Tibial nerve (tissue), 4 donors: ENCODE measurements at places on chromosomes 1 and 21.

- no peaks in the 10 kb centered on the region for H3K36me3 ChIP-seq
- no peak overlapping the region for H3K4me3 ChIP-seq
- H3K27me3 ChIP-seq: no peaks in the 10 kb centered on the region
- no peak for DNase-seq
These were observed 232.2 kb downstream of the KCNJ6 start for GRCh38 chr21:37684115-37684493.

- no peak overlapping the region for H3K4me3 ChIP-seq
- H3K36me3 ChIP-seq: peaks cover 68% of the 10 kb centered on the region
- no peaks in the 10 kb centered on the region for H3K4me1 ChIP-seq
- no peaks in the 10 kb centered on the region for H3K27me3 ChIP-seq
- H3K27ac ChIP-seq: no peak overlapping the region
- DNase-seq: no peak
These were observed 39.8 kb downstream of the DIP2A start for GRCh38 chr21:46498335-46499050.

- no peak for DNase-seq
- no peak overlapping the region for H3K27ac ChIP-seq
- no peaks in the 10 kb centered on the region for H3K36me3 ChIP-seq
- H3K4me3 ChIP-seq: no peak overlapping the region
- H3K4me1 ChIP-seq: no peaks in the 10 kb centered on the region
These were observed 19.8 kb upstream of the LY9 start for GRCh38 chr1:160776178-160776577.

GRCh38 chr21:44345495-44345894 lies 6.3 kb upstream of the CFAP410 start:
- H3K27ac ChIP-seq: no peak overlapping the region
- H3K4me1 ChIP-seq: peaks cover 8% of the 10 kb centered on the region
- no peaks in the 10 kb centered on the region for H3K27me3 ChIP-seq
- no peak overlapping the region for H3K4me3 ChIP-seq
